ENCODE measurements at places on chromosomes 5 and 9.

DNA sequence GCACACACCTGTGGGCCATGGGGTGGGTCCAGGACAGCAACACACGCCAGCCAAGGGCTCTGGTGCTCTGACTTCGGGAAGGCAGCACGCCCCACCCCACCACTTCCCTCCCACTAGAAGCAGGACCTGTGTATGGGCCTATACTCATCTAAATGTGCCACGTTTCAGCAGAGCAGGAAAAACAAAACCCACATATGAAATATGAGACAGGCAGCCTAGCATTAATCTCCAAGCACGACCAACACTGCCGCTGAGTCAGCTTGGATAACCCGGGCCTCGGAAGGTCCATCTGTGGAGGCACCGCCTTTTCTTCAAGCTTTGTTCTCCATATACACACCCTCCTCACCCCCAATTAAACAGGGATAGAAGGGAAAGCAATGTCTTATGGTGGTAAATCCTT, 203.1 kb downstream of the ROR2 start:
- no peak for DNase-seq

DNA sequence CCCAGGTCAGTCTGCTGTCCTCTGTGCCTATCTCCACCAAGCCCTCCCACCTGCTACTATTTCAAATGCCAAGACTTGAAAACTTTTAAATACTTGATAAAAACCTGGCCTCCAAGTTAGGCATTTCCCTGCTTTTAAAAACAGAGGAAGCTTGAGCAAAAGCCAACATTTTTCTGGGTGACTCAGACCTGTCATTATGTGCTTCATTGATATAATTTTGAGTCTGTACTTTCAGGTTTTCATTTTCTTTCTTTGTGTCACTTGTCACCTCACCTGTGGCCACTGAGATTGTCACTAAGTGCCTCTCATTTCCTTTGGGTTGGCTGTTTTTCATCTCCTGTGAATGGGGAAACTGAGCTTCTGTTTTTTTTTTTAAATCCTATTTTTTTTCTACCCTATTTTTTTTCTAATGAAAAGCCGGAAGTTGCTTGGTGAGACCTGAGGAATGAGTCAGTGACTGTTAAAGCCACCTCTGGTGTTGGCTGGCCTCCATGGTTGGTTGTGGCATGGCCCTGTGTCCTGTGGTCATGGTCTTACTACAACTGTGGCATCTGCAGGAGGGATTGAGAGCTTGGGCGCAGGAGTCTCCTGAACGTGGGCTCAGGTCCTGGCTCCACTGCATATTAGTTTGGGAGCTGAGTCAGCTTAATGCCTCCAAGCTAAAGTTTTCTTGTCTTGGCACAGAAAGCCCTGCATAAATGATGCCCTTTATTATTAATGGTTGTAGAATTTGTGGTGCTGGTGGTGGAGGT, 56.7 kb downstream of the ARHGAP26 start:
- DNase-seq = no peak

- DNase-seq = no peak
Measured at GRCh38 chr5:117752403-117752802, 1177.8 kb upstream of the SEMA6A start.

- no peak for DNase-seq
Measured at GRCh38 chr9:11743356-11743755, 949.8 kb upstream of the TYRP1 start.

GRCh38 chr5:168479166-168479565, 7.1 kb upstream of the RARS1 start:
- no peak for DNase-seq

- no peak for DNase-seq
Measured at GRCh38 chr5:148565148-148565547, 89.2 kb downstream of the HTR4 start.

DNA sequence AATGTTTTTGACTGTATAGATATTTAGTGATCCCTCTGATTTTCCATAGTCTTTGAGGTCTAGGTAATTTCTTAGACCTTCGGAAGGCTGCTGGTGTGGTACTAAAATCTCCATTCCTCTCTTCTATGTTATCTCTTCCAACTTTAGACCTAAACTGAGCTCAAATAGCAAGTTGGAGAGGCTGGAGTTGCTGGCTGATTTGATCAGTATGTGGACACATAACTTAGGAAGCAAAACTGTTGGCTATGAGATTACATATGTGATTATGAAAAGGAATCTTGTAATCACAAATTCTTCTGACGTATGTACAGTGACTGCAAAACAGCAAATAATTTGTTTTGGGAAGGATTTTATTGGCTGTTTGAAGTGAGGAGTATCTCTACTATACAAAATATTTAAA, 2.1 kb upstream of the SMAD5 start:
- no peak for DNase-seq

- DNase-seq = peak; percentile 89
Measured at GRCh38 chr9:114729706-114730105, 47.7 kb upstream of the TEX48 start.

- DNase-seq = no peak
Measured at GRCh38 chr5:35476036-35476435, 141.6 kb upstream of the SPEF2 start.

DNA sequence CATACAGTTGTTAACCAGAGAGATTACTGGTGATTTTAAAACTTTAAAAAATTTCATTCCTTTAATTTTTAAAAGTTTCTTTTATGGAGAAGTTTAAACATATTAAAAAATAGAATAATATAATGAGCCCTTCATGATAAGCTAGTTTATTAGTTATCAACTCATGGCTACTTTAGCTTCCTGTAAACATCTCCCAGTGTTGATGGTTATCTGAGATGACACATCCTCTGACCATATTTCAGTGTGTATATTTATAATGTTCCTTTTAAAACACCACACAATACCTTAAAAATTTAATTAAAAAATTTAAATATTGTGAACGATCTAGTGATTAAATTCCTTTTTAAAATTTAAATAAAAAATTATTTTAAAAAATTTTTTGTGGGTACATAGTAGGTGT, 74.1 kb downstream of the IPO11 start:
- DNase-seq = no peak

DNA sequence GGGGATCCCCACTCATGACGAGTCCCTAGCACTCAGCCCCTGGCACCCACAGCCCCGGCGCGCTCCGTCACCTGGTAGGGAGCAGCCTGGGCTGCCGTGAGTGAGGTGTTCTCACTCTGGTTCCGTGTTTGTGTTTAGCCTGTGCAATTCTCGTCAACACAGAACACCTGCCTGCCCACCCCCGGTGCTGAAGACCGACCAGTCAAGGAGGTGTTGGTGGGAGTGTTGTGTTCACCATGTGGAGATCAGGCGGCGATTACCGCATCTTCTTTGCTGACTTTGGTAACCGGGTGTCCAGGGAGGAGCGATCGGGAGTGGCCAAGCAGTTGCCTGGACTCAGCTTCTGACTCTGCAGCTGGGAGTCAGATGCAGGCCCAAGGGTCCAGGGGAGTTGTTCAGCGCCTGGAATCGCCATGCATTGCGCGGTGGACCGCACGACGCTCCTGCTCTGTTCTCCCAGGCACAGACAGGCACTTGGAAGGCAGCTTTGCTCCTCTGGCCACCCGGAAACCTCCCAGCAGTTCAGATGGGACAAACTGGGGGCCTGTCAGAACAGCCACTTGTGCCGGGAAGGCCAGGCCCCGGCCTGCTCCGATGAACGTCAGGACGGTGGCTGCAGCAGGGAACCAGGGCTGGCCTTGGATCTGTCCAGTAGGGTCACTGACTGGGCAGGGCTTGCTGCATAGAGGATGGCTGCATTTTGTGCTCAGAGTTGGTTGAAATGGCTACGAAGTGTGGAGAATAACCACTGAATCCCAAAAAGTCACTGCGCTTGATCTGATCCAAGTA, 28.2 kb downstream of the EXOC3 start:
- DNase-seq = no peak

DNA sequence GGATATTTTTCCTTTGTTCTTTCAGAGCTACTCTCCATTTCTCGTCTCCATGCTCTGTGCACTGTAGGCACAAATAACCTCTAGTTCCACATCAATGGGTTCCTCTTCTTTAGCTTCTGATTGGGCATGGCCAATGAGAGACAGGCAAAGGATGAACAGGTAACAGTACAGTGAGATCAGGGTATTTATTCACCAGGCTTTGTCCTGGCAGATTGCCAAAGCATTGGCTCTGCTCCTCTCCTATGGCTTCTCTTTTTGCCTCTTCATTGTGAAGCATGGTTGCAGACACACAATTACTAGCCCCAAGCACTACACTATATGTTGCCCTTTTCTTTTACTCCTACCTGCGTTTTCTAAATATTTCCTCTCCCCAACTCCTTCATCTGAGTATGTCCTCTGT, 215.1 kb upstream of the ARRDC3 start:
- DNase-seq = no peak

- no peak for DNase-seq
Measured at GRCh38 chr5:90696153-90696552, 137.6 kb downstream of the ADGRV1 start.

Data from pons (tissue), 1 donor.